Type B pancreatic cell (in vitro differentiated cells): ENCODE measurements at places on chromosomes 6 and 20. TPM values are rescaled to one million over a fixed set of nuclear protein-coding genes. Genes with fewer than 3 reads are reported as not detected.

- DNase-seq, result no peak
- no peak overlapping the region for H3K4me3 ChIP-seq
- H3K36me3 ChIP-seq, result no peaks in the 10 kb centered on the region
- H3K27ac ChIP-seq, result no peak overlapping the region
- H3K27me3 ChIP-seq, result no peaks in the 10 kb centered on the region
Measured at GRCh38 chr6:72238900-72239299, 352.6 kb downstream of the RIMS1 start.

DNA sequence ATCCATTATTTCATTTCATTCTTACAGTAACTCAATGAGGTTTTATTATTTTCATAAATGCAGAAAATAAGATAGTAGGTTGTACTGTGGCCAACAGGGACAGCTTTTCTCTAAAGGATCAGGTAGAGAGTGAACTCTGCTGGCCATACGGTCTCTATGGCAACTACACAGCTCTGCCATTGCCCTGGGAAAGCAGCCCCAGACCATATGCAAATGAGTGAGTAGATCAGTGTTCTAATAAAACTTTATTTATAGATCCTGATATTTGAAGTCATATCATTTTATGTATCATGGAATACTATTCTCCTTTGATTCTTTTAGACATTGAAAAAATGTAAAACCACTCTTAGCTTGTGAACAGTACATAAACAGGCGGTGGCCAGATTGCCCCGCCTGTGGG lies 192.5 kb upstream of the RREB1 start:
- H3K4me1 ChIP-seq, result peaks cover 24% of the 10 kb centered on the region
- DNase-seq, result no peak
- H3K27me3 ChIP-seq, result no peaks in the 10 kb centered on the region

DNA sequence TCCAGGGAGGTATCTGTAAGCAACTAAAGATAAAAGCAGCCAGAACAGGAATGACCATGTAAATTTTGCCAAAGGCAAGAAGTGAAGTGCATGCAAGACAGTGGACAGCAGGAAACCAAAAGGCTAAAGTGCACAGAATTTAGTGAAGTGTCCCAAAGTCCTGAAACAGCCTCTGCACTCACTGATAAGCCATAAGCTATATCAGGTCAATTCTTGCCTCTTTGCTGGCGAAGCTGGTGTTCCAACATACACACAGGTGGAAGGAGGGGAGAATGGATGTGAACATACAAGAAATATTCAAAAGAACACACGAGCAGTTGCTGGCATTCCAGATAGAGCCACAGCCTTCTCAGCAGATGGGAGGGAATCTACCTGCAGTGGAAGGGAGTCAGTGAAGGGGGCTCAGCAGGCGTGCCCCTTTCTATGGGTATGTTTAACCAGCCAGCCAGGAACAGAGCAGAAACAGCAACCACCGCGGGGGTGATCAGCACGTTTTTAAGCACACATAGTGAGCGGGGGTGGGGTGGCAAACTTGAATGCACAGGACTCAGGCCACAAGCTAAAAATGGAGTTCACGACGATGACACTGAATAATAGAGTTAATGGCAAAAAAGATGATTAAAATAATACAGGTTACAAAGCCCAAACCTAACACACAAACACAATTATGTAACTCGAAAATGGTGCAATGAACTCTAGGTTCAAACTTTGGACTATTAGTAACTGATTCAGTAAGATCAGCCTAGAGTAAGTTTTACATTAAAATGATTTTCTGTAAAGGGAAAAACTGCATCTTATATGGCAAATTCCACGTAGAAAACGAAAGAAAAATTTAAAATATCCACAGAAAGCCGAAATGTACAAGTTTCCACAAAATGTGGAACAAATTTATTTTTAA lies 1.2 kb downstream of the ECI2 start:
- DNase-seq, result no peak
- peak overlapping the region; percentile 88 for H3K27ac ChIP-seq
- H3K4me1 ChIP-seq, result peaks cover 20% of the 10 kb centered on the region

- peaks cover 6% of the 10 kb centered on the region for H3K36me3 ChIP-seq
- H3K4me1 ChIP-seq, result peaks cover 37% of the 10 kb centered on the region
- H3K27me3 ChIP-seq, result peaks cover 4% of the 10 kb centered on the region
- H3K4me3 ChIP-seq, result no peak overlapping the region
Measured at GRCh38 chr6:24922814-24923213, 12.9 kb downstream of the RIPOR2 start.

GRCh38 chr6:131250122-131250521 lies 114.9 kb downstream of the AKAP7 start:
- DNase-seq, result no peak
- H3K4me3 ChIP-seq, result peak overlapping the region; percentile 83
- peaks cover 27% of the 10 kb centered on the region for H3K4me1 ChIP-seq

GRCh38 chr20:19049514-19049913 lies 162.9 kb upstream of the SLC24A3 start:
- no peaks in the 10 kb centered on the region for H3K27me3 ChIP-seq
- H3K4me3 ChIP-seq, result no peak overlapping the region
- no peaks in the 10 kb centered on the region for H3K36me3 ChIP-seq
- peaks cover 13% of the 10 kb centered on the region for H3K4me1 ChIP-seq
- peak overlapping the region; percentile 82 for H3K27ac ChIP-seq

GRCh38 chr6:74768120-74768519 lies 437.7 kb downstream of the COL12A1 start:
- H3K4me1 ChIP-seq, result peaks cover 6% of the 10 kb centered on the region
- H3K36me3 ChIP-seq, result no peaks in the 10 kb centered on the region
- no peak overlapping the region for H3K4me3 ChIP-seq
- no peak for DNase-seq
- H3K27ac ChIP-seq, result no peak overlapping the region

DNA sequence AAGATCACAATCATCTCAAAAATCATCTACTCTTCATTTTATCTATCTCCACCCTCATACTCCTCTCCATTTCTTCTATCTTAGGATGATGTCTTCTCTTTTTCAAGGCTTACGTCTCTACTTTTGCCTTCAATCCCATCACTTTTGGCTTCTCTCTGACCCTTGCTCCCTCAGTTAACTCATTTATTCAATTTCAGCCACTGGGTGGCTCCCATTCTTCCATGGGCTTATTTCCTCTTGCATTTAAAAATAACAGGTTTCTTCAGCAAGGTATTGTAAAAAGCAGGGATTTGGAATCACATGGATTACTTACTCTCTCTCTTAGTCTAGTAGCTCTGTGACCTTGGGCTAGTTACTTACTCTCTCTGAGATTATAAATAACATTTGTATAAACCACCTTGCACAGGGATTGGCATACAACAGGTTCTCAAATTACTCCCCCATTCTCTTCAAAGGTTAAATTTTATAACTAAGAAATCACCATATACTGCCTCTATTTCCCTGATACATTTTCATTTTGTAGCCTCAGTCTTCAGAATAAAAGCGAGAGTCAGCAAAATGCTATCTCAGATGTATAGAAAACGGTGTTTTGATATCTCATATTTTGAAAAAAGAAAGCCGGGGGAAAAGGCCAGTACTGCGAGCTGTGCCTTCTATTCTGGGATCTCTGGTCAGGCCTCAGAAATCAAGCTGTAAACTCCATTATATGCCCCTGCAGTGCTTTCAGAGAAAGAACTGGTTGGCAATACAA lies 5.5 kb downstream of the ZSCAN12 start:
- peaks cover 34% of the 10 kb centered on the region for H3K4me1 ChIP-seq
- no peaks in the 10 kb centered on the region for H3K27me3 ChIP-seq
- H3K36me3 ChIP-seq, result peaks cover 59% of the 10 kb centered on the region
- no peak overlapping the region for H3K27ac ChIP-seq
- H3K4me3 ChIP-seq, result no peak overlapping the region

DNA sequence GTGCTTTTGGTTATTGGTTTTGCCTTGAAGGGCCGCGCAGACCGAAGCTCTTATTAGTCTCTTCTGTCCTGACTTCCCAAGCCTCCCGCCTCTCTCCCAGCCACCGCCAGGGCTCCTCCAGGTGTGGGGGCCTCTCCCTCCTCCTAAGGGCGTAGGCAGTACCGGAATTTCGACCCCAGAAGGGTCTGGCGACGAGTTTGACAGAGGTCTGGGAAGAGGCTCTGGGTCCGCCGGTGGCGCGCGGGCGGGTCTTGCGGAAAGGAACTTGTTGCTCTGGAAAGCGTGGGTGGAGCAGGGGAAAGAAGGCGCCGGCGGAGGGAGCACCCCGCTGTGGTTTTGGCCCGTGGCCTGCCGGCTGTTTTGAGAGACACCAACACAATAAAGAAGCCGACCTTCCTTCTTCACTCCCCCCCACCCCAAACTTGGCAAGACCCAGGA lies 1.8 kb downstream of the PCSK2 start:
- no peak overlapping the region for H3K27ac ChIP-seq
- H3K4me3 ChIP-seq, result peak overlapping the region; percentile 87
- no peaks in the 10 kb centered on the region for H3K36me3 ChIP-seq
- DNase-seq, result peak; percentile 68

- DNase-seq, result no peak
- no peak overlapping the region for H3K27ac ChIP-seq
- H3K36me3 ChIP-seq, result peaks cover 14% of the 10 kb centered on the region
- no peak overlapping the region for H3K4me3 ChIP-seq
- no peaks in the 10 kb centered on the region for H3K27me3 ChIP-seq
Measured at GRCh38 chr20:62952968-62953838, 694 bp downstream of the SLC17A9 start.

- no peaks in the 10 kb centered on the region for H3K36me3 ChIP-seq
Measured at GRCh38 chr6:225121-225721, 67.1 kb upstream of the DUSP22 start.

DNA sequence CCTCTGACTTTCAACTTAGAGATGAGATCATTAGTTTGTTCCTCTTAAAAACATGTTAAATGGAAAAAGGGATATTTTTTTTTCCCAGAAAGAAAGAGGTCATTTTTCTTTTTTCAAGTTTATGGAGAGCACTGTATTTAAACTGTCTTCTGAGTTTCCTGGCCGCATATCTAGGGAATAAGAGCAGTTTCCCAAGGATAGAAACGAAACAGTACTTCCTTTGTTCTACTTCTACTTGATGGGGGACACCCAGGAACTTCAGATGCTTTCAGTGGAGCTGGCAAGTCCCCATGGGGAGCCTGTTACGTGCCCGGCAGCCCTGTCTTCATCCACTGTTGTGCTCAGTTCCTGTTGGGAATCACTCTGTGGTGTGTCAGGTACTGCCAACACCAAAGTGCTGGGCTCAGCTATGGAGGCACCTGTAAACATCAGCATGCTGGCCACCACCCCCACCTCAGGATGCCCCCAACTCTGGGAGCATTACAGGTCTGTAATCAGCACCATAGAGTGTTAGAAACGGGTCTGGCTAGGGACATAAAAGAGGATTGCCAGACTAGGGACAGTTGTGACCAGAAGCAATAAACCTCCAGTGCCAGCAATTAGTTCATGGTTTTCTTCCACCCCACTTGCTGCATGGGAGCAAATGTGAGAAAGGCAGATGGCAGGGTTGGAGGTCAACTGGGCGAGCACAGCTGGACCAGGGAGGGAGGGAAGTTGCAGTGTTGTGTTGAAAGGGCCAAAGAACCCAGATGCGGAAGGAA lies 221.7 kb upstream of the ECI2 start:
- H3K4me1 ChIP-seq, result peaks cover 10% of the 10 kb centered on the region
- no peak for DNase-seq
- peak overlapping the region; percentile 87 for H3K27ac ChIP-seq
- peak overlapping the region; percentile 42 for H3K4me3 ChIP-seq

DNA sequence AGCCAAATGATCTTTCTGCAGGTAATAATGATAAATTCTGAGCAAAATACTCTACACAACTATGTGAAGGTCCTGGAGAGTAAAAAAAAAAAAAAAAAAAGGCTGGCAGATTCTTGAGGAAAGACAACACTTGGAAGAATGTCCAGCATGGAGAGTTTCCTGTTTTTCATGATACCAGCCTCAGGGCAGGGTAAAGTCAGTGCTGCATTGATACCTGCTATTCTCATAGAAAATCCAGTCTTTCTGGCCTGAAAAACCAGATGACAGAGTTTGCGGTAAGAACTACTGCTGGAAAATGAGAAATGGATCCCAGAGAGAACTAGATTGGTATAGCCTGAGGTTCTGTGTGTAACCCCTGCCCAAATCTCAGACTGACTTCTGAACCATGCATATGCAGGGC lies 89.1 kb downstream of the AFG1L start:
- no peaks in the 10 kb centered on the region for H3K4me1 ChIP-seq
- peak overlapping the region; percentile 8 for H3K4me3 ChIP-seq
- no peaks in the 10 kb centered on the region for H3K27me3 ChIP-seq
- peak overlapping the region; percentile 86 for H3K27ac ChIP-seq

DNA sequence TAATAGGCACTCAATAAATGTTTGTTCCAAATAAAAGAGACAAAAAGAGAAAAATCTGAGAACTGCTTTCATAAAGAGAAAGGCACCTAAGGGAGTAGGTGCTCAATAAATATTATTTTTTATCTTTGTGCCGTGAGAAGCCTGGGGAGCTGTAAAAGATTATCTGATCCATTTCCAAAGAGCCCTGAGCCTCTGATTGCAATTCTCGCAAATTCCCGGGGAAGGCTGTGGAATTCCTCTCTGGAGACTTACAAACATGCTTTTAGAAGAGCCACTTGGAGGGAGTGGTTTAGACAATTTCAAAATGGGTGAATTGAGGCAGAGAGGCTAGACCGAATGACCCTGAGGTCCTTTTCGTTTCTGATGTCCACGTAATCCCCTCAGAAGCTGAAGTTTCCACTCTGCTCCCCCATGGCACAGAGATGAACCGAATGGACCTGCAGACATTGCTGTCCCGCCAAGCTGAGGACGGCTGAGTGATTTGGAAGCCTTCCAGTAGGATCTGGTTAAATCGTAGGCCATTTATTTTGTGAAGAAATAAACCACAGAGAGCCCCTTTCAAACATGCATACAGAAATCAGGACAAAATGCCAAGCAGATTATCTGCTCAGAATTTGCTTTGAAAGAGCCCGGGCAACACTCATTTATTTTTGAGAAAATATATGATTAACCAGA lies 77.8 kb downstream of the PKHD1 start:
- DNase-seq, result no peak
- H3K27me3 ChIP-seq, result peaks cover 7% of the 10 kb centered on the region
- peaks cover 3% of the 10 kb centered on the region for H3K36me3 ChIP-seq
- no peak overlapping the region for H3K27ac ChIP-seq
- no peaks in the 10 kb centered on the region for H3K4me1 ChIP-seq

- H3K27me3 ChIP-seq, result peaks cover 14% of the 10 kb centered on the region
- DNase-seq, result no peak
- H3K4me3 ChIP-seq, result no peak overlapping the region
Measured at GRCh38 chr6:157385482-157385881, 4.5 kb downstream of the ZDHHC14 start.

DNA sequence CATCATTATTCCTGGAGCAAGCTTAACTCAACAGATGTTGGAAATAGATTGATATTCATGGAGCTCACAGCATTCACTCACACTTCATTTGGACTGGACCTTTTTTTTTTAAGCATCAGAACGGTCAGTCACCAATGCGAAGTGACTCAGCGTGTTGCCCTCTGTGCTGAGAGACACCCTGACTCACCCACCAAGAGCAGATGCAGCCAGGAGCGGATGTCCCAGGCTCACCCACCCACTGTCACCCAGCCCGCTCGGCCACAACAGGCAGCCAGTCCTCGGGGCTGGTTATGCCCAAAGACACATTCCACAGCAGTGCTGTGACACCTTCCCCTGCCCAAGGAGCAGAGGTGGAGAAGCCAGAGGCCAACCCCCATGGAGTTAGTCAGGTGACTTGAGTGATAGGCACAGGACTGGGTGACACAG lies 15.7 kb downstream of the RNASET2 start:
- DNase-seq, result peak; percentile 32
- H3K4me3 ChIP-seq, result no peak overlapping the region
- H3K36me3 ChIP-seq, result peaks cover 23% of the 10 kb centered on the region
- H3K4me1 ChIP-seq, result no peaks in the 10 kb centered on the region

The SLC25A27 gene
- 8.7 and 18.1 TPM in 2 replicates for total RNA-seq

The NRM gene
- 21.8 and 48.9 TPM in 2 replicates for total RNA-seq

The EXOC2 gene
- 21.6 and 22.9 TPM in 2 replicates for total RNA-seq

The ADGRB3 gene
- total RNA-seq, result 0.55 and 2.0 TPM in 2 replicates

The PCSK2 gene
- total RNA-seq, result 46.4 and 61.2 TPM in 2 replicates

The SYCP2 gene
- total RNA-seq, result 0.88 and 1.6 TPM in 2 replicates

The RIMS4 gene
- 3.6 and 7.5 TPM in 2 replicates for total RNA-seq

The OR2H2 gene
- total RNA-seq, result not detected in 2 replicates

The AP5S1 gene
- 10.4 and 11.1 TPM in 2 replicates for total RNA-seq
